ENCODE measurements at places on chromosomes 16 and 17.

GRCh38 chr17:79843474-79843815, 4.2 kb upstream of the CBX4 start:
- DNase-seq, result no peak

DNA sequence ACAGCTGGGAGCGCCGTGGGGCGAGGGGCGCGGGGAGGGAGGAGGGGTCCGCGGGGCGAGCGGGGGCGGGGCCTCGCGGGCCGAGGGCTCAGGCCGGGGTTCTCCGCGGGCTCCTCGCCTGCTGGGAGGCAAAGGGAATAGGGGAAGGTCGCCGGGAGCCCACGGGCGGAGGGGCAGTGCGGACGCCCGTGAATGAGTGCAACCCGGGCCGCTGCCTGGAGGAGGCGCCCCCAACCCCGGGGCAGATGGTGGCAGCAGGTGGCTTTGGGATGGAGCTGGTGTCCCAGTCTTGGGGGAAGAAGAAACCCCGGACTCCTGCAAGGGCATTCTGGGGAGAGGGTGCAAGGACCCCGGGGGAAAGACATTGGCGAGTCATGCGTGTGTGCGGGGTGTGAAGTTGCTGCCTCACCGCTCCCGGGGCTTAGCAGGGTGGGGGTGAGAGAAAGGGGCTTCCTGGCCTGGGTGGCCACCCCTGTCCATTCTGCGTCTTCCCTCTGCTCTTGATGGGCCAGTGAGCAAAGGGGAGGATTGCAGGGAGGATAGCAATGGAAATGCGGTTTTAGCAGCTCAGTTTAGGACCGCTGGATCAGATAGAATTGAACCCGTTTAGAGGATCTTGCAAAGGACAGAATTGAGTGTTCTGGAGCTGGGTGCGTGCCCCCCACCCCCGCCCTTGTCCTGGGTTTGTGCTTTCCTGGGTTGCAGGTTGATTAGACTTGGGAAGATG, 526 bp downstream of the KIAA0513 start:
- no peak for DNase-seq

- no peak for DNase-seq
Measured at GRCh38 chr17:4234401-4234800, 29.4 kb downstream of the ANKFY1 start.

DNA sequence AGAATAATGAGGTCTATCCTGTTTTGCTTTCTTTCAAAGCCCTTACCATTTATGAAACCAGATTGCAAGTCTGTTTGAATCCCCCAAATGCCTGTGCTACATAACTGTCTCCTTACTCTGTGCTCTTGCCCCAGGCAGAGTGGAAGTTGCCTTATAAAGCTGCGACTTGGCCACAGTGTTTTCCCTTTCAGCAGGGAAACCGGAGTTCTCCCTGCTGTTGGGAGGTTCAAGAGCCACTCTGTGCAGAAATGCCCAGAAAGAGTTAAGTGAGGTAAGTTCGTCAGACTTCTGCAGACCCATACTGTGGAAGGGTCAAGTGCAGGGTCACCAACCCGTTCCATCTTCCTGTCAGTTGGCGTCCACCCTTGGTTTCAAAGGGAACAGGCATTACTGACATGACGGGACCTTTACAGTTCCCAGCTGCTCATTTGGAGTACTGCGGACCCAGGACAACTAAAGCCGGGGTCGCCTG, 508.9 kb downstream of the WWOX start:
- DNase-seq, result no peak

GRCh38 chr16:82862057-82862456, 235.3 kb downstream of the CDH13 start:
- no peak for DNase-seq

GRCh38 chr17:5911919-5912318, 158.3 kb upstream of the WSCD1 start:
- no peak for DNase-seq

DNA sequence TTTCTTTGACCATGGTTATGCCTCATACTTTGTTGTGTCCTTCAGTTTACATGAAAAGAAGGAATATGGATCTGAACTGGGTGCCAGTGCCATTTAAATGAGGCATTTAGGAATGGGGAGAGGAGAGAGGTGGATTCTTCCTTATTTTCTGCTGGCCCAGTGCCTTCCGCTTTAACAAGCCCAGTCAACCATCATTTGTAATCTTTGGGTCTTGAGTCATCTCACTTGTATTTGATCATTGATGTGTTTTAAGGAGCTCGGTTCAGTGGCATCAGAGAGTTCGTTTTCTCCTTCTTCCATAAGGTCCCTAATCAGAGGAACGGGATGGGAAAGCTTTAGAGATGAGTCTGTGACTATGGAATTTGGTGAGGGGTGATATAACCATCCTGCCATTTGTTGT, 334.9 kb downstream of the WWOX start:
- DNase-seq, result no peak

- DNase-seq, result no peak
Measured at GRCh38 chr17:28788100-28788499, 44.3 kb downstream of the TRAF4 start.

DNA sequence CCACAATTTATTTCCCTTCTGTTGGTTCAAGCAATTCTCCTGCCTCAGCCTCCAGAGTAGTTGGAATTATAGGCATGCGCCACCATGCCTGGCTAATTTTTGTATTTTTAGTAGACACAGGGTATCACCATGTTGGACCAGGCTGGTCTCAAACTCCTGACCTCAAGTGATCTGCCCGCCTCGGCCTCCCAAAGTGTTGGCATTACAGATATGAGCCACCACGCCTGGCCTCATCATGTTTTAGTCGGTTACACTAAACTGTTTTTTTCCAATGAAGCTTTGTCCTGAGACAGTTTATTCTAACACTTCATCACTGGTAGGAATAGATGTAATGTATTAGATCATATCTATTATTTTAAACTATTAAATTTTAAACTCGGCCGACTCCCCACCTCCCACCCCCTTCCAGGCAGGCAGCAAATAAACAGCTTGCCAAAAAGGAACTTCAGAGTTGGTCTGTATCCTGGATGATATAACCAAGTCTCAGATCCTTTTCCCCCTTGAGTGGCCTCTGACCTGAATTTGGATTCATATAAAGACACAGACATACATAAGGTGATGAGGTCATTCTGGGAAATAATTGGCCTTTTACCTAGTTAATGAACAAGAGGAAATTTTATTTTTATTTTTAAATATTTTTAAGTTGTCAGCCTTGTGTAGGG, 18.4 kb upstream of the CORO6 start:
- DNase-seq, result no peak

DNA sequence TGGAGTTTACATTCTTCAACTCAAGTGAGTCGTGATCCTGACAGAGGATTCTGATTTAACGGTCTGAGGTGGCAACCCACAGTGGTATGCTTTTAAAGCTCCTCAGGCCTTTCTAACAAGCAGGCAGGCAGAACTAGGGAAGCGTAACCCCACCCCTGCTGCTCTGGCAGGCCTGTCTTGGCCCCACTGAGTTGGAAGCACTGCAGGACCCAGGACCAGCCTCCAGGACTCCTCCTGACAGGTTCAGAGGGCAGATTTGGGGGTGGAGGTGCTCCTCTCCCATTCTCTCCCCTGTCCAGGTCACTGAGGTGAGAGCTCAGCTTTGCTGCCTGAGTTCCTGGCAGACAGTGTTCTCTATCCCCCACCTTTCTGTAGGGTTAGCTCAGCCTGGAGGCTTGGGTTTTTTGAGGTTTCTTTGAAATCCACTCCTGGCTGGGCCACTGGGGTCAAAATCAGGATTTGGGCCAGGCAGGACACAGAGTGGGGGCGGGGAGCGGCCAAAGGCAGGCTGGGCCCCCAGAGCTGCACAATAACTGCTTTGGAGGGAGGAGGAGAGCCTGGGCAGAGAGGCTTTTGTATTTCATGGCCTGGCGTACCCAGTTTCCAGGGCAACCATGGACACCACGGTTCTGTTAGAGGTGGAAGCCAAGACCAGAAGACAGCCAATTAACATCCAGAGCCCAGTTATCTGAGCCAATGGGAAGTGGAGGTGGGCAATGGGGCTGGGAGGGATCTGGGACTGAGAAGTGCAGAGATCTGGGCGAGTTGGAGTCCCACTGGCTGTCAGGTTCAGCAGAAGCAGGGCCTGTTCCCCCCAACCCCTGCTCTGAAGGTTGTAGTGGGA, 9.5 kb downstream of the MRPL27 start:
- DNase-seq, result no peak

DNA sequence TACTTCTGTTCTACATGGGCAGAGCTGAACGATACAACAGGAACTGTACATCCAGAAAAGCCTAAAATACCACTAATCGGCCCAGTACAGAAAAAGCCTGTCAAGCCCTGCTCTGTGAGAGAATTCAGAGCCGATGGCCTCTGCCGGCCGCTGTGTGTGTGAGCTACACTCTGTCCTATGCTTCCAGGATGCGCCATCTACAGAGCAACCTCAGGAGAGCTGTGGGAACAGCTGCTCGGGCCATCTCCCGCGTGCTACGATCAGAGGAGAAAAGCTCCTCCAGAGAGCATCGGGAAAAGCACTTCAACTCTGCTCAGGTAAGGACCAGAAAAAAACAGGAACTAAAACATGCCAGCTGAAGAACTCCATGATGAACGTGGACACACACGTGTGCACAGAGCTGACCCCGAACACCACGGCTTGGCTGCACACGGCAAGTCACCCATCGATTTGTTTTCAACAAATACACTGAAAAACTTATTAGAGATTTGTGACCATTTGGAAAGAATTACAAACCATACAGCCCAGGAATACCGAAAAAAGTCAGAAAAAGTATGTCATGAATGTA, 115.9 kb downstream of the ANKRD11 start:
- no peak for DNase-seq

DNA sequence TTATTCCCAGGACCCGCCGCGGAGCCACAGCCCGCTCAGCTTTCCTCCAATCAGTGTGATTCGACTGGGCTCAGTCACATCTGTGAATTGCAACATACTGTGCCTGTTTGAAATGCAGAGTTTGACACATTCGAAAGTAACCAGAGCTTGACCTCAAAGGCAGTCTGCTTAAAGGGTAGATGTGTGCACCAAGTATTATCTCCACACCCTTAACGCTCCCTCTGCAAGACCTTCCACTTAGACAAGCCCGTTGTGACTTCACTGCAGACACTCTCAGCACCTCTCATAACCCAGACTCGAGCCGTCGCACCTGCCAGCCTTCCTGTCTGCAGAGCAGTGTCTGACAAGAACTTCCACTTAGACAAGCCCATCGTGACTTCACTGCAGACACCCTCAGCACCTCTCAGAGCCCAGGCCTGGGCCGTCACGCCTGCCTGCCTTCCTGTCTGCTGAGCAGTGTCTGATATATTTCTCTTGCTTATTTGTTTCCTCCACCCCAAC, 3.7 kb downstream of the KLHDC4 start:
- DNase-seq, result no peak

Data from AG04449 (cell line).